ENCODE measurements at places on chromosomes 16 and 17.

GRCh38 chr16:75477680-75478473 is 13.4 kb upstream of the TMEM170A start:
- DNase-seq, result no peak

- DNase-seq, result peak; percentile 97
These were observed at the start of gene SARM1 for GRCh38 chr17:28371245-28372202. SARM1 (plus strand) TSS chr17:28371694; CDS start chr17:28372033, 339 bp downstream.

GRCh38 chr17:2624292-2624731 is 30.9 kb downstream of the PAFAH1B1 start:
- DNase-seq, result no peak

DNA sequence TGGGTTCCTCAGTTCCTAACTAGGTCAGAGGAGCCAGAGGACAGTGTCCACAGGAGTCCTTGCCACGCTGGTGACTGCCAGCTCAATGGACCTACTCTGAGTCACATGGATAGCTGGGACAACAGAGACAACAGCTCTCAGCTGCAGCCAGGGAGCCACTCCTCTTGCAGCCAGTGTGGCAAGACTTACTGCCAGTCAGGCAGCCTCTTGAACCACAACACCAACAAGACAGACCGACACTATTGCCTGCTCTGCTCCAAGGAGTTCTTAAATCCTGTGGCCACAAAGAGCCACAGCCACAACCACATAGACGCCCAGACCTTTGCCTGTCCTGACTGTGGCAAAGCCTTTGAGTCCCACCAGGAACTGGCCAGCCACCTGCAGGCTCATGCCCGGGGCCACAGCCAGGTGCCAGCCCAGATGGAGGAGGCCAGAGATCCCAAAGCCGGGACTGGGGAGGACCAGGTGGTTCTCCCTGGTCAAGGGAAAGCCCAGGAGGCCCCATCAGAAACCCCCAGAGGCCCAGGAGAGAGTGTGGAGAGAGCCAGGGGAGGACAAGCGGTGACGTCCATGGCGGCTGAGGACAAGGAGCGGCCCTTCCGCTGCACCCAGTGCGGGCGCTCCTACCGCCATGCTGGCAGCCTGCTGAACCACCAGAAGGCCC is 6.7 kb downstream of the ZNF646 start:
- no peak for DNase-seq

- DNase-seq, result no peak
These were observed 1.1 kb downstream of the MAPT start for GRCh38 chr17:45895304-45895968.

DNA sequence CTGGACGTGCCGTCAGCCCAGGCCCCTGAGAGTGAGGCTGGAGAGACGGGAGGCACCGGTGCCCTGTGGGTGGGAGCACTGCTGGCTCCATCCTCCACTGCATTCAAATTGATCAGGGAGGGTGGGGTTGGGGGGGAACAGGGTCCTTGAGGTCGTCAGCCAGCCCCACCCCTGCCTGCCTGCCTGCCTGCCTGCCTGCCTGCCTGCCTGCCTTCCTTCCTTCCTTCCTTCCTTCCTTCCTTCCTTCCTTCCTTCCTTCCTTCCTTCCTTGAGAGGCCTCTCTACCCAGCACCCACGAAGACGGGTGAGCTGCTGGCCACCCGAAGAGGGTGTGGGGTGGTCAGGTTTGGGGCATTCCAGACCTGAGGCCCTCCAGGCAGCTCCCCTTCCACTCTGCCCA is 16.0 kb downstream of the BAHCC1 start:
- no peak for DNase-seq

- DNase-seq, result no peak
These were observed 505 bp downstream of the SOST start for GRCh38 chr17:43758086-43758485.

- no peak for DNase-seq
These were observed 55.1 kb downstream of the RPTOR start for GRCh38 chr17:80599546-80600305.

DNA sequence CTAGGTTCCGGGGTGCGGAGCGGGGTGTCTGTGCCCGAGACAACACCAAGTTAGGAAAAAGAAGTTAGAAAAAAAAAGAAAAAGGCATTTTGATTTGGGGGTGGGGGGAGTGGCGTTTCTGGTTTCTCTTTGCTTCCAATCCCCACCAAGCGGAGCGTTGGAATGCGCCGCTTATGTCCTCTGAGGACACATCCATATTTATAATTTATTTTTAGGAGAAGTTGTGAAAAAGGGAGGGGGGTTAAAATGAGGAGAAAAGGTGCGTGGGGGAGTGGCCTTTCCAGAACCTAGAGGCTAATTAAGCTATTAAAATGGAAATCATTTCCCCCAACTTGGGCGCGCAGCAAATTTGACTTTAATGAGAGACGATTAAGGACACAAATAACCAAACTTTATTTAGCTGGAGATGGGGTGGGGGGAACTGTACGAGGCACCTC is 232.1 kb downstream of the MRTFB start:
- no peak for DNase-seq
